Activated CD4-positive, alpha-beta T cell treated with anti-CD3 and anti-CD28 coated beads, Interleukin-2, amount 50 U/mL, for 1 hour (primary cell): ENCODE measurements at places on chromosomes 3 and 15.

DNA sequence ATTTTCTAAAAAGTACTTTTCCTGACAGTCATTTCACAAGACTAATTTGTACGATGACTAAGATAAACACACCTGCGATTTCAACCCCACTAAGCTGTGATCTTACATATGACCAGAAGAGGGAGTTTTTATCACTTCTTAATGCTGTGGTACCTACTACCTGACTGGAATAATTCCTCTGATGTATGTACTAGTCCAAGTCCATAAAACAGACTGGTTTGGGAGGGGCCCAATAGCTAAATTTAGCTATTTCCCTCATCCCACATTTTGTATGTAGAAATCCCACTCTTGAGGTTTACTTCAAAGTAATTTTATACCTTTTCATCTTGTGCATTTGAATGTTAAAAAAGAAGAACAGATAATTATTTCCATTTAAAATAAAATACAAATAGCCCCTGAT is 49.7 kb upstream of the SCAANT1 start:
- DNase-seq = no peak

GRCh38 chr15:78201281-78202190 is 32.8 kb downstream of the ACSBG1 start:
- DNase-seq = no peak

- DNase-seq = no peak
Measured at GRCh38 chr15:68328443-68328842, 50.9 kb downstream of the FEM1B start.

GRCh38 chr15:60656481-60656880 is 177.5 kb upstream of the ICE2 start:
- DNase-seq = no peak

DNA sequence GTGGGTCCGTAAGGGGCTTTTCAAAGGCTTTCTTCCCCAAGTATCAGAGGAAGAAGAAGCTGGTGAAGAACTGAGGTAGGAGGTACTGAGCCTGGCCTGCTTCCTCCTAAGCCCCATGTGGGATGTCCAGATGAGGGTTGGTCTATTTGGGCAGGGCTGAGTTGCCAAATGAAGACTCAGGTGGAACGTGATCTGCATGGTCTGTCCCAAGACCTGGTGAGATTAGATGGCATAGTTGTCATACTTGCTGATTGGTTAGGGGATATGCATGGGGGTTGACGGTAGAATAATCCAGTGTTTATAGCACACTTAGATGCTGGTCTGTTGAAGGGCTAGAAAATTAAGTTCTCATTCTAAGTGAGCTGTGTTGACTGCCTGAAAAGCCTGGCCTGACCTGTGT is 36.3 kb upstream of the BSN start:
- DNase-seq = no peak

DNA sequence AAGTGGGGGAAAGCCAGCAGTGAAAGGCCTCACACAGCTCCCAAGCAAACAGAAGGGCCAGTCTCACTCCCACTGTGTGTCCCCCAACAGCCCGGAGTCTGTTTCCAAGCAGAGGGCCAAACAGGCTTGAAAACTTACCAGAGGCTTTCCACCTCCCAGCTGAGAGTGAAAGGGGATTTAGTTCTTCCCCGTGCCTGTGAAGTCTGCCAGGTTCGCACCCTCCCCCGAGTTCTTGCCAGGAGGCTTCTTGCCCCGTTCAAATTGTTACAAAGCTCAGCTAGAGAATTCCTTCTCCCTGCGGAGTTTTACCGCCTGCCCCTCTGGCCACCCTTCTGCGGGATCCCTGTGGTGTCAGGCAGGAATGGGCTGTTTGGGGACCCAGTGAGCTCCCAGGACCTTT is 68.0 kb upstream of the WNT7A start:
- DNase-seq = no peak

DNA sequence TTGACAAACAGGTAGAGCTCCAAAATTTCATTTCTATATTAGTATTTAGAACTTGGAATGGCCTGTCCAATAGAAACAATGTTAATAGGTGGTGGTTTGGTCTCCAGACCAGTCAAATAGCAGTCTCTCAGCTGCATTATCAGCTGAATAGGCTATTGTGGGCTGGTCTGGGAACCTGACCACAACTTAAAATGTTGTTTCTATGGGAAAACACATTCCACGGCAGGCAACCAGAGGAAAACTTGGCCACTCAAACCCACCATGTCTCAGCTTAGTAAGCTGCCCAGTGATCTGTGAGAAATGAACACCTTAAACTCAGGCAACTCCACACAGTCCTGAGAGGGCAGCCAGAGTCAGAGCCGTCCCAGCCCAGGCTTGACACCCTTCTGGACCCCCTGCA is 20.4 kb downstream of the FBN1 start:
- no peak for DNase-seq

- no peak for DNase-seq
Measured at GRCh38 chr3:43038010-43038409, 58.9 kb downstream of the GASK1A start.

GRCh38 chr15:61307474-61307873 is 78.4 kb upstream of the RORA start:
- no peak for DNase-seq

- no peak for DNase-seq
Measured at GRCh38 chr3:127812151-127812550, 10.2 kb downstream of the MGLL start.

DNA sequence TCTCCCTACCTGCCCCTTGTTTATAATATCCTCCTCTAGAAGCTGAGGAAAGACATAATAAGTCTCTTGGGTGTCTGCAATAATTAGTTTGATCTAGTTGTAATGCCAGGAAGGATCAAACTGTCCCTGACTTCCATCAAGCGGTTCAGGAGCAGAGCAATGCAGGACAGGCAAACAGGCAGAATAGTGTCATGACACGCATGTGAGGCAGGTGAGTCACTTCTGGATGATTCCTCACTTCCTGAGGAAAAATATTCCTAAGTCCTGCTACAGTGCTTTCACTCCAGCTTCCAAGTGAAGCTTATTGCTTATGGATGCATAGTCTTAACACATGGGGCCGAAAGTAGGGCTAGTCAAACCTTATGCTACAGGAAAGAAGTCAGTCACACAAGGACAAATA is 85.8 kb downstream of the GREM1 start:
- DNase-seq = no peak

DNA sequence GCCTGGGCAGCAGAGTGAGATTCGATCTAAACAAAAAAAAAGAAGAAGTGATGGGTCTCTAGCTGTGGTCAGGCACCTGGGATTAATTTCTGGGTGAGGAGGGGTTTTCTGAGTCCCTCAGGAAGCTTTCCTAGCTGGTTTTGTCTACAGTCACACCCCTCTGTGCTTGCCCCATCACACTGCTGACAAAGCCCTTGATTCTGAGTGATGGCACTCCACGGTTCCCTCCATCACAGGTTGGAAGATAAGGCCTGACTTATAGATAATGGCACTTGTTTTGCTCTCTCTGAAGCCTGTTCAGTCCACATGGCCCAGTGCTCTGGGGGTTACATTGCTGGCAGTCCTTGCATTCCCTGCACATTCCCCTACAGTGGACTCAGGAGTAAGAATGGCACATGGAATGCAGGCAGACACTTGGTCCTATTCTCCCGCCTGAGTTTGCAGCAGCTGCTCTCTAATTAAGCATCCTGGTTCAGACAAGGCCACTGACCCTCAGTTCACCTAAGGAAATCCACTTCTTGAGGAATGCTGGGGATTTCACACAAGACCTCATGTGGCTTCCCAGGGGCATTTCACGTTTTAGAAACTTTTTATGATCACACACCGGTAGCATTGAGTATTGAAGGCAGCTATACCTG is 81.0 kb upstream of the NMNAT3 start:
- no peak for DNase-seq

GRCh38 chr3:179969525-179969924 is 67.2 kb downstream of the PEX5L start:
- DNase-seq = no peak

DNA sequence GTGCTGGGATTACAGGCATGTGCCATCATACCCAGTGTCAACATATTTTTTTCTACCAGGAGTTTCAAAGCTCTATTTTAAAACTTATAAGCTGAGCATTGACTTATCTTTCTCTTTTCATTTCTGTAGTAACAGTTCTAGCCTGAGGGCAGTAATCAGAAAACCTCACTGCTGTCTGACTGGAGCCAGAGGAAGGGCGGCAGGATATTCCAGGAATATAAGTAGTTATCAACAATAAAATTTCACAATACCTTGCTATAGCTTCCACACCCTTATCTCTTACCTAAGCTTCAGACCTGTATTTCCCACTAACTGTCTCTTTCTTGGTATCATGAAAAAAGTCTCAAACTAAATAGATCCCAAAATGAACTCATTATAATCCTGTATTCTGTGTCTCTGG is 5.1 kb upstream of the NEDD4 start:
- no peak for DNase-seq

DNA sequence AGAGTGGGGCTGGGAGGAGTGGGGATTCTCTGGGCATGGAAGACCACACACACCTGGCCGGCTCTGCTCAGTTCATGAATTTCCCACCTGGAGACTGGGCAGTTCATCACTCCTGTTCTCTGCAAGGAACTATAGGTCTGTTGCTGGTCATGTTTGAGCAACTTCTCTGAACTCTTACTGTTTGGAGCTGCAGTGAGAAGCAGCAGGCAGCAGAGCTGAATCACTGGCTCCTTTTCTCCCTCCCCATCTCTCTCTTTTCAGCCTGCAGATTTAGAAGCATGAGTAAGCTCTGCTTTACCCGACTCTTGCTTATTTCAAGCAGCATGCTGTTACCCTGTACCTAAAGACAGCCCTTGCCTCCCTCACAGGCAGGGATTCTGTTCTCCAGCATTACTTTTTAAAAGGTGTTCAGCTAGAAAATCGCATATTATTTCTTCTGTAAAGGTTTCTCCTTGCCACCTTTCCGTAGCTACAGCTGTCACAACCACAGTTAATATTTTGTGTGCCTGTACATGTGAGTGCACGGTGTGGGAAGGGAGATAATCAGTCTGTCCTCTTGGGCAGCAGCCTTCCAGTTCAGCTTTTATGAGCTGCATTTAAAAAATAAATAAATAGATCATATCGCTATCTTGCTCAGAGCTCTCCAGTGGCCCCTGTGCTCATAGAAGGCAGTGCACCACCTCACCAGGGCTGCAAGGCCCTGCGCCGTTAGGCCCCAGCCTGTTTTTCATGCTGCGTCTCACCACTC is 131.6 kb downstream of the CHCHD6 start:
- no peak for DNase-seq

- DNase-seq = no peak
Measured at GRCh38 chr15:70142072-70142321, 44.3 kb upstream of the TLE3 start.

DNA sequence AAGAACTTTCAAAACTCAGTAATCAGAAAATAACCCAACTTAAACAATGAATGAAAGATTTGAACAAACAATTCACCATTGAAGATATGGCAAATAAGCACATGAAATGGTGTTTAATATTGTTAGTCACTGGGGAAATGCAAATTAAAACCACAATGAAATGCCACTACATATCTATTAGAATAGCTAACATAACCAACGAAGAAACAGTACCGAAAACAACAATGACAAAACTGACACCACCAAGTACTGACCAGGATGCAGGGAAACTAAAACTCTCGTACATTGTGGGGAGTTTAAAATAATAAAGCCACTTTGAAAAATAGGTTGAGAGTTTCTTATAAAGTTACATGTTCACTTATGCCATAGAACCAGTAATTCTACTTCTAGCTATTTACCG is 69.1 kb downstream of the KBTBD8 start:
- DNase-seq = no peak

- no peak for DNase-seq
Measured at GRCh38 chr3:181530584-181530983, 181.1 kb upstream of the SOX2 start.

- no peak for DNase-seq
Measured at GRCh38 chr15:49278751-49279150, 108.7 kb downstream of the GALK2 start.

- DNase-seq = no peak
Measured at GRCh38 chr15:58553365-58553918, 121.7 kb downstream of the LIPC start.

GRCh38 chr15:62337934-62338333 is 172.8 kb upstream of the C2CD4B start:
- no peak for DNase-seq

- no peak for DNase-seq
Measured at GRCh38 chr3:52819936-52820335, 10.5 kb downstream of the ITIH4 start.

DNA sequence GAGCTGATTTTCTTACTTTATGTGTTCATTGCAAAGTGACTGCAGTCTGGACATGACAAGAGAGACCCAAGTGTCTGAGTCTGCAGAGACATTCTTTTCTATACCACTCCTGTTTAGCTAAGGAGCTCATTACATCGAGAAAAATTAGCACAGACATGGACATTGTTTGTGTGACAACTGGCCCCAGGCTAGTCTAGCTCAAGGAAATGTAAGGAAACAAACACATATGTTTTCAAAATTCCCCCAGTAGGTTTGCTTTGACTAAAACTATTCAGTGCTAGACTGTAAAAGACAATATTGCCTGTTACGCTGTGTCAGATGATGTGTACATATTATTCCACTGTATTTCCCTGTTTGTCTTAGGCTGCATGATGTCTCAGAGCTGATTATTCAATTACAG is 40.9 kb downstream of the TPRG1 start:
- DNase-seq = no peak

- DNase-seq = no peak
Measured at GRCh38 chr3:5732081-5732480, 544.6 kb downstream of the EDEM1 start.

DNA sequence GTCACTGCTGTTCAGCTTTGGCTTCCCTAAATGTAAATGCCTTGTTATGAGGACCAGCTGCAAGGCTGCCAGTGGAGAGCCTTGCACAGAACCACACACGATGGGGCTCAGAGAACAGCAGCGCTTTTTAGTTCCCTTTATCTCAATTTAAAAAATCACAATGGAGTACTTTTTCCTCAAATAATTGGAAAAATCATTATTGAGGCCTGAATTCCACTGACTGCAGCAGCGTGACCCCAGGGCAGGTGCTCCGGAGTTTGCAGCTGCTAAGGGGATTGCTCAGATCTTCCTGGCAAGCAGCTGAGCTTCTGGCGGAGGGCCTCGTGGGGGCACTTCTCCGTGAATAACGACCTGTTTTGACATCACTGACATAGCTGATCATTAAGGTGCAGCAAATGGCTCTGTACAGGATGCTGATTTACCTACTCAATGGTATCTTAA is 245.6 kb upstream of the TRIM42 start:
- no peak for DNase-seq

GRCh38 chr3:182769673-182770072 is 23.6 kb upstream of the ATP11B start:
- DNase-seq = no peak

DNA sequence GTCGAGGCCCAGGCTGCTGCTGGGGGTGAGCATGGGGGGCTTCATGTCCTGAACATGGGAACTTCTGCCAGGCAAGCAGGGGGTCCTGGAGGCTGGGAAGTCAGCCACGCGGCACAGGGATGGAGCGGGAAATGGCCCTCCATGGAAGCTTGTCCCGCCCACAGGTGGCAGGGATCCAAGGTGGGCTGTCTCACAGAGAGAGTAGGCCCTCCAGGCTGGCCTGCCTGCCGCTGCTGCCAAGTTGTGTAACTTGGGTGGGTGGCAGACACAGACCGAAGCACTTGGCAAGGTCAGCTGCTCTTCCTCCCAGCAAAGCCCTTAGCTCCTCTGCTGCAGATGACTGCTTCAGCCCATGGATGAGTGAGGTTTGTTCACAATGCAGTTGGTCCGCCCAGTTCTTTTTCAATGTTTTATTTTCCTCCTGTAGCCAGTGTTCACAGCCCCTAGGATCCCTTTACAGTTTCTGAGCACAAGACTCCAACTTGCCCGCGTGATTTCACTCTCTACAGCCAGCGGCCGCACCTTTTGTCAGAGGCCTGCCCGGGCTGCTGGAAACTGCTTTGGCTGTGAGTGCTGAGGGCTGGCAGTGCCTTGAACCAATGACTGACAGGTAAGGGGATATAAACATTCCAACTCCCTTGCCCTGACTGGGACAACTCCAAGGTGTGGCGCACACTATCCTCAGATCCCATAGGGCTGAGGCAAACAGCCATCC is 26.7 kb downstream of the HCN4 start:
- DNase-seq = no peak
